ENCODE measurements at places on chromosomes 3 and 15. TPM values are rescaled to one million over a fixed set of nuclear protein-coding genes. Genes with fewer than 3 reads are reported as not detected.

Gene CMTM8
- total RNA-seq, result 1.4 TPM

Gene BCHE
- total RNA-seq, result not detected

Gene TTC21A
- 8.5 TPM for total RNA-seq

Gene NTRK3
- total RNA-seq, result 0.72 TPM

Gene HYAL1
- under 0.01 TPM for total RNA-seq

Gene STAB1
- total RNA-seq, result 1.1 TPM

Gene RNF123
- 33.3 TPM for total RNA-seq

Gene NOX5
- total RNA-seq, result 0.36 TPM

DNA sequence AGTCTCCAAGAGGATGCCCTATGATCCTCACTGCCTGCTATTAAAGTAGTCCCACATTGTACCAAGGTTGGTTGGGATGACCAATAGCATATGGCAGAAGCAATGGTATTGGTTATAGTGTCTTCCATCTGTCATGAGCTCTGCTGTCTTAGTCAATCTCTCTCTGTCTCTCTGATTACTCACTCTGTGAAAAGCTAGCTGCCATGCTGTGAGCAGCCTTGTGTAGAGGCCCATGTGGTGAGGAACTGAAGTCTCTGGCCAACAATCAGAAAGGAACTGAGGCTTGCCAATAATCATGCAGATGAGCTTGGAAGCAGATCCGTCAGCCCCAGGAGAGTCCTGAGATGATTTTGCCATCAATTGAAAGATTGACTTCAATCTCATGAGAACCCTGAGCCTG lies 60.3 kb upstream of the CFAP161 start:
- no peak for DNase-seq

GRCh38 chr3:141067206-141067974 lies 16.2 kb downstream of the SPSB4 start:
- peak; percentile 58 for DNase-seq

- no peak for DNase-seq
Measured at GRCh38 chr15:66877477-66878271, 175.6 kb downstream of the SMAD6 start.

DNA sequence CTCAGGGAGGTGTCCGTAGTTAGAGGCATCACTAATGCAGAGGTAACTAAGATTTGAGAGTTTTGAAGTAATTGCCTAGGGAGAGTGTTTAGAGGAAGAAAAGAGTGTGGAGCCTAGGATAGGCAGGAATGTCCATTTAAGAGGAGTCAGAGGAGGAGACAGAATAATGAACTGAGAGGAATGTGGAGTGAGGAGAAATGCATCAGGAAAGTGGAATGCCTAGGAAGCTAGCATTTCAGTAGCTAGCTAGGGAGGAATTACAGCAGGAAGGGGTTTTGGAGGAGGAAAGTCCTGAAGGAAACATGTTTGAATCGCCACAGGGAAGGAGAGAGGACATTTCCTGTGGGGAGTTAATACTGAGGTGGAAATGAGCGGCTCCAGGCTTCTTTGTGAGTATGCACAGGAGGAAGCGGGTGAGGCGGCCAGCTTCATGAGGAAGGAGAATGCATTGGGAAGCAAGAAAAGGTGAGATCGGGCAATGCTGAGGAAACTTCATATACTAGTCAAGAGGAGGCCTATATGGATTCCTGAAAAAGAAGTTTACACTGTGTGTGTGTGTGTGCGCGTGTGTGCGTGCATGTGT lies 154.3 kb downstream of the TMEM108 start:
- no peak for DNase-seq

- no peak for DNase-seq
Measured at GRCh38 chr3:74623261-74623836, 8.9 kb upstream of the CNTN3 start.

DNA sequence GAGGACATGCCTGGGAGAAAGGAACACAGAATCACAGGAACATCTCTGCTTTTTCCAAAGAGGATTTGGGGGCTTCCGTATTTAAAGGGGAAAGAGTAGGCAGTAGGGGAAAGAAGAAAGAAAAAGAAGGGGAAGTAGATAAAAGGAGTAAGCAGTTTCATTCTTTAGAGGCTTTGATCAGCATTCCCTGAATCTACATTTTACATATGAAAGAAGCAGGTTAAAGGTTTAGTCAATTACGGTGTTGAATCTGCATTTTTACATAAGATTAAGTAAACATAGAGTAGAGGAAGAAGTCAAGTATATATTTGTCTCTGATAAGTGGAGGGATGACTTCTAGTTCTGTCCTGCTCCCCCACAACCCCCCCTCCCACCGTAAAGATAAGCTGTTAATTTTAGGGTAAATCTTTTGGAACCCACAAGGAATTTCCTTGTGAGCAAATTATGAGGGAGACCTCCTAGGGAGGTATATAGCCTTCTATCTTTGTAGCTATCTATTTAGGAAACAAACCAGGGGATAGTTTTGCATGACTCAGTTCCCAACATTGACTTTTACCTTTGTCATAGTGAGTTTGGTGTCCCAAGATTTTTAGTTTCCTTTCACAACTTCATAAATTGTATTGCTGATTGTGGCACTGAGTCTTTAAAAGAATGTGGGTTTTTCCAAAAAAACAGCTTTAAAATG lies 8.7 kb upstream of the P2RY12 start:
- no peak for DNase-seq

GRCh38 chr3:170350515-170351413 lies 6.8 kb upstream of the SKIL start:
- DNase-seq, result no peak

DNA sequence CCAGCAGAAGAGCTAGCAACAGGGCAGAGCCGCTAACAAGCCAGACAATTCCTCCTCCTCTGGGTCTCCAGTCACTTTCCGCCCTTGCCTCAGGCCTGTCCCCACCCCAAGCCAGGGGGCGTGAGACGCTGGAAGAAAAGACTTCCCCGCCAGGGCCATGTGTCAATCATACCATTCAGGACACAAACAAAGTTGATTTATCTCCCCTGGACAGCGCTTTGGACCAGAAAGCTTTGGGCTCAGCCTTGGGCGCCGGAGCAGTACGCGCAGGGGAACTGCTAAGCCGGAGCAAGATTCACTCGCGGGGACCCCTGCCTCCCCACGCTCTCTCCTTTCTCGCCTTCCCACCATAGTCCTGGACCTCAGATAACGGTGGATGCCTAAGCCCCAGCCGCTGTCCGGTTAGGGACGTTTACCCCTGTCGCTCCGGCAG lies 479 bp downstream of the LRRC2 start:
- DNase-seq, result peak; percentile 69

DNA sequence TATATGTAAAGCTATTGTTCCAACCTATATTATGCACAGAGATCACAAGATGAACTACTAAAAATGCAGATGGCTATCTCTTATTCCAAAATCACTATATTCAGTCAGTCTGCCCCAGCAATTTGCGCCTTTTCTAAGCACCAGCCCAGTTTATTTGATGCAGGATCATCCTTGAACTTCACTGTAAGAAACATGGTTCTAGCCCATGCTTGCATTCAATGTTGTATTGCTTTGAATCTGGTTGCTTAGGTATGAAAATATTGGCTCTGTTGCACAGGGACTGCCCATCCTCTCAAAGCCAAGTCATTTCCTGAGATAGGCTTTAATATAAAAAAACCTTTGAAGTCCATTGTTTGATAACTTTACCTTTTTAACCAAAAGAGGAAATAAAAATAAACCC lies 170.5 kb upstream of the LRIG1 start:
- DNase-seq, result no peak

DNA sequence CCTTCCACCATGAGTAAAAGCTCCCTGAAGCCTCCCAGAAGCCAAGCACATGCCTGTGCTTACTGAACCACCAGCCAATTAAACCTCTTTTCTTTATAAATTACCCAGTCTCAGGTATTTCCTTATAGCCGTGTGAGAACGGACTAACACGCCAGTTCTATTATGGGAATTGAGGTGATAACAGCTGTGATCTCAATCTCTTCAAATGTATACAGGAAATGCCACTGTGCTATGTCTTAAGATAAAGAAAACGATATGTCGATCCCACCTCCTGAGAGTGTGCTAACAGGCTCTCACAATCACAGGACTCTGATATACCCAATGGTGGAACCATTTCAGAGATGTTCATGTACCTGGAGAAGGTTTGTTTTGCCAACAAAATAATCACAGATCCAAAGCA lies 26.2 kb downstream of the CHSY1 start:
- no peak for DNase-seq

DNA sequence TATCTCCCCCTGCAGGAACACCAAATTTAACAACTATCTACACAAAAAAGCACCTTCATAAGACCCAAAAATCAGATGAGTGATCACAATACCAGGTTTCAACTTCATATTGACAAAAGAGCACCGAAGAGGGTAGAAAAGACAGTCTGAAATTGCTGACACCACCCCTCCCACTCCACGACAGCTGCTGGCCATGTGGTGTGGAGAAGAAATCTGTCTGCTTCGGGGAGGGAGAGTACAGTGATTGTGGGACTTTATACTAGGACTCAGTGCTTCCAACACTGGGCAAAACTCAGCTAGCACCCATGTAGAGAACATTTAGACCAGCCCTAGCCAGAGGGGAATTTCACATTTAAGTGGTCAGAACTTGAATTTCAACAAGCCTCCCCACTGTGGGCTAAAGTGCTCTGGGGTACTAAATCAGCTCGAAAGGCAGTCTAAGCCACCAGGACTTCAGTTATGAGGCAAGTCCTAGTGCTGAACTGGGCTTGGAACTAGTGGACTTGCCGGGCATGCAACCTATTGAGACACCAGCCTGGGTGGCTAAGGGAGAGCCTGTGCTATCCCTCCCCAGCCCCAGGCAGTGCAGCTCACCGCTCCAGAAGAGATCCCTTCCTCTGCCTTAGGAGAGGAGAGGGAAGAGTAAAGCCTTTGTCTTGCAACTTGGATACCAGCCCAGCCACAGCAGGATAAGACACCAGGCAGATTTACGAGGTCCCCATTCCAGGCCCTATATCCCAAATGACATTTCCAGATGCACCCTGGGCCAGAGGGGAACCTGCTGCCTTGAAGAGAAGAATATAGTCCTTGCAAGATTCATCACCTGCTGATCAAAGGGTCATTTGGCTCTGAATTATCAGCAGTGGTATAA lies 44.6 kb upstream of the POU1F1 start:
- DNase-seq, result no peak
